Pulmonary artery endothelial cell (primary cell): ENCODE measurements at places on chromosomes 7 and 10. TPM values are rescaled to one million over a fixed set of nuclear protein-coding genes. Genes with fewer than 3 reads are reported as not detected.

TRIL gene
- 0.33 and 0.63 TPM in 2 replicates for total RNA-seq

SPDYE2 gene
- not detected in 2 replicates for total RNA-seq

AKR1C8 gene
- total RNA-seq: not detected in 2 replicates

BMPER gene
- 0.42 and 0.46 TPM in 2 replicates for total RNA-seq

CREM gene
- total RNA-seq: 43.8 and 56.1 TPM in 2 replicates

KAT6B gene
- total RNA-seq: 10.0 and 16.6 TPM in 2 replicates

ZNF488 gene
- total RNA-seq: not detected in 2 replicates

FAM237B gene
- not detected in 2 replicates for total RNA-seq

MSS51 gene
- 0.59 and 0.78 TPM in 2 replicates for total RNA-seq
